Fibroblast of the conjunctiva (primary cell): ENCODE measurements at places on chromosomes 1 and 21.
A peak's percentile ranks its signal among the peaks of the same experiment; 100 is the strongest.

- DNase-seq: no peak
These were observed 12.9 kb upstream of the PDE9A start for GRCh38 chr21:42640486-42640885.

DNA sequence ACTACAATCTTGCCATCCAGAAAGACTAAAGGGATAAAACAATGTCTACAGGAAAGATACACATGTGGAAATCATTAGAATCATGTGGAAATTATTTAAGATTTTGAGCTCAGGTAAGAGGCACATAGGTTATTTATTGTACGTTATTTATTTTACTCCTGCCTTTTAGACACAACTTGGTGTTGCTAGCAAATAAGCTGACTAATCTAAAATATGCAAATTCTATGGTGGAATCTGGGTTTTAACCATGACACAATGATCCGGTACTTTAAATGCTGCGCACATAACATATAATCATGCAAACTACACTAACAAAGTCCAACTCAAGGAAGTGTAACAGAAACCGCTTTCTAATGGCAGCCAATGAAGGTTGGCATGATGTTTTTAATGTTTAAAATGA, 112.5 kb downstream of the IFI44 start:
- DNase-seq: no peak

GRCh38 chr1:2604844-2605508, 18.4 kb downstream of the PRXL2B start:
- DNase-seq: no peak

DNA sequence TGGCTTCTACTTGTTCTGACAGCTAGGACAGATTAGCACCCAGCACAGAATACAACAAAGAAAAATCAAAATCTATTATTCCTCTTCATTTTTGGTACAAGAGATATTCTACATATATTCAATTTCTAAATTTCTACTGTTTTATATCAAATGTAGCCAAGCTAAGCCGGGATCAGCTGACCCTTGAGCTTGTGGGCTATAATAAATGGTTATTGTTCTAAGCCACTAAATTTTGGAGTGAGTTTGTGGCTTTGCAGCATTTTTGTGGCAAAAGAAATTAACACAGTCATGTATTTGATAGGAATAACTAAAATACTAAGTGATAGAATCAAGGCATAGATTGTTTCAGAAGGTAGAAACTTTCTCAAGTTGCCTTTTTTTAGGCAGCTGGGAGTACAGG, 50.7 kb downstream of the APP start:
- no peak for DNase-seq

DNA sequence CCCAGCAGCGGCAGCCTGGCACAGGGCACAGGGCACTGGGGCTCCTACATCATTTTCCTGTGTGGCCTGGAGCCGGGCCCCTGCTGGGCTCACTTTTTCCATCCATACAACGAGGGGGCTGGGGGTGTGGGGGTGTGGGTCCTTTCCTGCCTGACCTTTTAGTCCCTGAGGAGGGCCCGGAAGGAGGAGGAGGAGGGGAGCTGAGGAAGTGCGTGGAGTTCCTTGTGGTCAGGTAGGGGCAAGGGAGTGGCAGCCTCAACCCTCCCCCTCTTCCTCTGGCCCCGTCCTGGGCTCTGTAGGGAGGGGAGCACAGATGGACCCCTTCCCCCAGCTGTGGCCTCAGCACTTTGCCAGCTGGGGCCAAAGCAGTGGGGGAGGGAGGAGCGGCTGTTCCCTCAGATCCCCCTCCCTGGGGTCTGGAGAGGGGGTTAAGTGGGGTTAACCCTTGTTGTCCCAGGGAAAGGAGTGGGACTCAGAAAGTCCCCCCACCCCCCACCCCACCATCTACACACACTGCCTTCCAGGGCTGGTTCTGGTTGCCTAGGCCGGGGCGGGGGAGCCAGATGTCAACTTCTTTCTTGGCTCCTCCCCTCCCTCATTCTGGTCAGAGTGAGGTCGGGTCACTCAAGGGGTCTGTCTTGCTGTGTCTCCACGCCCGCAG, 5.7 kb downstream of the NTRK1 start:
- no peak for DNase-seq

GRCh38 chr1:58848818-58849411, 65.1 kb upstream of the JUN start:
- peak; percentile 93 for DNase-seq
